ENCODE measurements at places on chromosomes 2 and 18.

GRCh38 chr2:183825710-183826109, 701.5 kb downstream of the NUP35 start:
- no peak for DNase-seq

GRCh38 chr2:196330645-196331044, 159.3 kb upstream of the STK17B start:
- DNase-seq, result no peak

- peak; percentile 36 for DNase-seq
Observed at GRCh38 chr2:240930096-240930630, 24.0 kb downstream of the CROCC2 start.

DNA sequence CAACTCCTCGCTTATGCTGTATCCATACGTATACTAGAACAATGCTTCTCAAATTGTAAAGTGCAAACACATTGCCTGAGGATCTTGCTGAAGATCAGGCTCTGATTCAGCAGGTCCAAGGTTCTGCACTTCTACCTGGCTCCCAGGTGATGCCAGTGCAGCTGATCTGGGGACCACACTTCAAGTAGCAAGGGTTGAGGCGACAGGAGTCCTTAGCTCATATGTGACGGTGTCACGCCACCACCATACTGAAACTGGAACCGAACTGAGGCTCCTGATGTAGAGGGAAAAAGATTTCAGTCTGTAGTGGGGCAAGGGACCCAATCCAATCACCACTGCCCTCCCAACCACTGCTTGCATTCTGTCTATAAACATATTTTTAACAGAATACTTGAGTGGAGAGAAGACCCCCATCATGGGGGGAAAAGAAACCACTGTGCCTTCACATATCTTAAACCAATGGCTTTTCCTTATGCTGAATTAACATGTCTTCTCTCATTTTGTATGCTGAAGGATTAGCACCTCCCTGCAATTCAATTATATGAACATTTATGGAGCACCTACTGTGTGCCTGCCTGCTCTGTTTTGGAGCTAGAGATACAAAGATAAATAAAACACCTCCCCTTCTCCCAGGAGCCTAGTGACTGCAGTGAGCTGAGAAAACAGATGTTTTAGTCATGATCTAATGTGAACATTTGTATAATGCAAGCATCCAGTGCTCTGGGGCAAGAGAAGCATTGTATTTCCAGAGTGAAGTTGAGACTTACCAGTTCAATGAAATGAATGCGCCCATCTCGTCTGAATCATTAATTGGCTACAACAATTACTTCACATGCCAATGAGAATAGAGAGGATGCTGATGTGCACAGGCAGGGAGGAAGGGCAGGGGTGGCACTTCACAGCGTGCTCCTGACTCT, 6.6 kb upstream of the ASAP2 start:
- no peak for DNase-seq

GRCh38 chr2:180196419-180196977, 189.4 kb upstream of the CWC22 start:
- no peak for DNase-seq

GRCh38 chr18:5543773-5544389, at the start of gene EPB41L3:
Gene EPB41L3, minus strand, starts transcription at chr18:5543997. Its CDS starts 54,814 bp downstream, at chr18:5489183.
- DNase-seq, result peak; percentile 84

DNA sequence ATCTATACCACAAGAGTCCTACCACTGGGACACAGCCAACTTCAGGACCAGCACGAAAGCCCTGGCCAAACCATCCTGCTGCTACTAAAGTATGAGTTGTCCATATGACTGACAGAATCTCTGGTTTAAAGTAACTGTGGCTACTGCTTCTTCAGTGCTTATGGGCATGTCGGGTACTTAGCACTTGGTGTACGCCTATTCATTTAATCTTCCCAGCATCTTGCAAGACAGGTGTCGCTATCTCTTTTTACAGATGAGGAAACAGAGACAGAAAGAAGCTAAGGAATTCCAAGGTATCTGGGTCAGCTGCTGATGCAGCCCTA, 203.4 kb upstream of the ID2 start:
- peak; percentile 19 for DNase-seq

DNA sequence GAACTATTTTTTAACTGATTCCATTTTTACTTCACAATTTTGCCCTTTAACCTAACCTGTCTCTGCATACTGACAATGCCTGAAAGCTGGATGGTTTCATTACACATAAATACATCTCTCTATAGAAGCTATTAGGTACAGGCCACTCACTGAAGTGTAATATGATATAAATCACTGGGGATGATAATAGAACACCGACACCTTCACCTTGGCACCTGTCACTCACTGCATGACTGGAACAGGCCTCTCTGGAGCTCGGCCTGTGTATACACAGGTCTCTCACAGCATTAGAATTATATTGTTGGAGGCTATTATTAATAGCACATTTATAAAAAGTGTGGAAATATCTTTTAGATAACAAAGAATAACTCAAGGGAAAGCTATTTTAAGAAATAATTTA, 138.2 kb downstream of the TMEM131 start:
- no peak for DNase-seq
